Cerebellar nuclear complex (tissue), 1 donor: ENCODE measurements at places on chromosomes 13 and 19.

DNA sequence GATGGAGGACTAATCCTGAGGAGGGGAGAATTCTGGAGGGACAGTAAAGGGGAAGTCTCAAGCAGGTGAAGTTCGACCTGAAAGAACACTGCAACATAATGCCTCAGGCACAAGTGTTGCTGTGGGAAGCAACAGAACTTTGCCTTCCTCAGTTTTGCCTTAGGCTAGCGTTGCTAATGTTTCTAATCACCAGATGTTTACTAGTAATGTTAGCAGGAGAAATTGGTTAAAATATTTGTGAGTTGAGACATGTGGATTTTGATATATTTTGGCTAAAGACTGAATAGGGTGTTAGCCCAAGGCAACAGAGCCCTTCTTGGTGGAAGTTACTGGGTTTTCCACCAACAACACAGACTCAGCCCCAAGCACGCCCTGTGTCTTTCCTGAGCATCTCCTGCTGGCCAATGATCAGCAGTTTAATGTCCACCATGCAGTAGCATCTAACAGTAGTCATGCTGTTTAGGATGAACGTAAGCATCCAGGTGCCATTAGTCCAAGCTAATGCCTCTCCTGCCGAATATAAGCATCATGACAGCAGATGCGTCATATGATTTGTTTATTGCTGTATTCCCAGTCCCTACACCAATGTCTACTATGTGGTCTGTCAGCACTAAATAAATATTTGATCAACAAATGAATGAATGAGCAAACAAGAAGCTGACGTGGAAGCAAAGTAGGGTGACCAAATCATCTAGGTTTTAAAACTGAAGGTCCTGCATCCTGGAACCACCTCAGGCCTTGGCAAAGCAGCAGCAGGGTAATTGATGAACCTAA is 511.9 kb upstream of the HTR2A start:
- no peak for DNase-seq

- no peak for DNase-seq
These were observed 26.5 kb downstream of the FPR3 start for GRCh38 chr19:51821456-51821855.

DNA sequence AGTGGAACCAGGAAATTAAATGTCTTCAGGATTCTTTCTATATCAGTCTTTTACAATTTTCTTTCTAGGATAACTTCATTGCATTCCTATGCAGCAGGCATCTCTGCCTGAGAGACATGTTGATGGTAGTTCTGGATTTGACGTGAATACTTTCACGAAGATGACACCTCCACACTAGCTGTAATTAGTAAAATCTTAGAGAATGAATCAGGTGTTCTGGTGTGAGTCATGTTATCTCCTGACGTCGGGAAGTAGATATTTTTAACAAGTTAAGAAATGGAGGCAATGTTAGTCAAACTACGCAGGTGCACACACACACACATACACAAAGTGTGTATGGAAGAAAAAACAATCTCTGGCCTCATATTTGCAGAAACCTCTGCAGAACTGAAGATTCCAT is 1661.3 kb upstream of the MIR17HG start:
- no peak for DNase-seq

- DNase-seq = no peak
These were observed 11.4 kb downstream of the SBNO2 start for GRCh38 chr19:1162404-1163282.

- DNase-seq = no peak
These were observed 31.7 kb upstream of the USP29 start for GRCh38 chr19:57088133-57088532.

DNA sequence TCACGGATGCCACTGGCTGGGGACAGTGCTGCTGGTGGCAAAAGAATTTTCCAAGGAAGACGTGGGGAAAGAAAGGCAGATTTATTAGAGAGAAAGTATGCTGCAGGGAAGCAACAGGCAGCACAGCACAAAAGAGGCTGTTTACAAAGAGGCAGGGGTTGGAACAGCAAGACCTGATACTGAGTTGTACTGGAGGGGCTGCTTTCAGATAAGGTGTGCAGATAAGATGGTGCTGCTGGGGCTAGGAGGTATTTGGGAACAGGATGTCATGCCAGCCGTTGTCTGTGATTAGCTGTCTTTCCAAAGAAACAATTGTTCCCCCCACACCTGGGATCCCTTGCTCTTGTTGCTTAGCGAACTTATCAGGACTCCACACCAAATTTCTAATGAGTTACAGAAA is 2023.3 kb upstream of the PCDH20 start:
- DNase-seq = no peak

DNA sequence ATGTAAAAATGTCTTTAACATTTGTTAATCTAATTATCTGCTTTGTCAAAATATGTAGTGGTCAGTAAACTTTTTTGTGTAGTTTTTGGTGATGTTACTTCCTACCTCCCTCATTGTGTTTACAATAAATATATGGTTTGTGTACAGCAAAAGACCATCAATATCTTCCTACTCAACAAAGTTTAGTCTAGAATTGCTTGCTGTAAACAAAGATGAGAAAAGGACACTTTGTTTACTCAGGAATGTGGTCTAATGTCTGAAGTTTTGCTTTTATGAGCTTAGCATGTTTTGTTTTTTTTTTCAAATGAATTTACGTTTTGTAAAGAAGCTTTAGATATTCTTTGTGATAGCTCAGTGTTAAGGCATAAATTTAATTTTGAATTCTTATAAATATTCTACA is 563.5 kb upstream of the SPRY2 start:
- no peak for DNase-seq

- no peak for DNase-seq
These were observed 111.5 kb downstream of the TEX26 start for GRCh38 chr13:31043957-31044356.

GRCh38 chr13:112263152-112263551 is 113.0 kb upstream of the SPACA7 start:
- no peak for DNase-seq

- no peak for DNase-seq
These were observed 8.0 kb downstream of the PDS5B start for GRCh38 chr13:32594157-32594738.
